Vagina (tissue), 2 donors: ENCODE measurements at places on chromosomes 6 and 20. TPM values are rescaled to one million over a fixed set of nuclear protein-coding genes. Genes with fewer than 3 reads are reported as not detected.

Gene ADGB
- not detected for total RNA-seq

Gene MUC22
- 2.9 TPM for total RNA-seq

Gene GSTA2
- total RNA-seq, result not detected

Gene ISM1
- total RNA-seq, result 14.5 TPM

Gene OR2B6
- total RNA-seq, result not detected

Gene TREM2
- 5.2 TPM for total RNA-seq

Gene PAX1
- total RNA-seq, result not detected

Gene SIRPB2
- 2.9 TPM for total RNA-seq

Gene RAET1G
- total RNA-seq, result 4.9 TPM

Gene MRPS18B
- total RNA-seq, result 21.6 TPM

Gene CDK19
- 10.6 TPM for total RNA-seq

Gene BACH2
- total RNA-seq, result 6.4 TPM
